ENCODE measurements at places on chromosomes 2 and 18.
A peak's percentile ranks its signal among the peaks of the same experiment; 100 is the strongest.

DNA sequence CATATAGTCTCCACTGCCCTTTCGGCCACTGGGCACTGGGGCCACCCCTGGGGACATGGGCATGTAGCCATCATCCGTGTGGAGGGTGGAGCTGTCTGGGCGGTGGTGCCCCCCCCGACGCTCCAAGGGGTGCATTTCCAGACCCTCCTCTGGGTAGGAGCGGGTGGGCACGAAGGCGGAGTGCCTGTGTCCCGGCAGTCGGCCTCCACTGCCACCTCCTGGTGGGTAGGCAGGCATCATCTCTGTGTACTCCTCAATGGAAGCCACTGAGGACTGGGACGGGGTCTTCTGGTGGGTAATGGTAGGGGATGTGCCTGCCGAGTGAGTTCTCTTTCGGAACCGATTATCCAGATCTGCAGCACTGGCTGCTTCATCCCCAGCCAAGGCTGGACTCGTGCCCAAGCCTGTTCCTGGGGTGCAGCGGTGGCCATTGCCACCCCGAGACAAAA is 2.8 kb downstream of the IRS1 start:
- DNase-seq = peak; percentile 27

- peak; percentile 8 for DNase-seq
These were observed at the start of gene CCDC178 for GRCh38 chr18:33440060-33441043. Gene CCDC178, minus strand, starts transcription at chr18:33440721. Its CDS starts 28,633 bp downstream, at chr18:33412088.

GRCh38 chr2:163011000-163011399 is 172.4 kb upstream of the KCNH7 start:
- no peak for DNase-seq

DNA sequence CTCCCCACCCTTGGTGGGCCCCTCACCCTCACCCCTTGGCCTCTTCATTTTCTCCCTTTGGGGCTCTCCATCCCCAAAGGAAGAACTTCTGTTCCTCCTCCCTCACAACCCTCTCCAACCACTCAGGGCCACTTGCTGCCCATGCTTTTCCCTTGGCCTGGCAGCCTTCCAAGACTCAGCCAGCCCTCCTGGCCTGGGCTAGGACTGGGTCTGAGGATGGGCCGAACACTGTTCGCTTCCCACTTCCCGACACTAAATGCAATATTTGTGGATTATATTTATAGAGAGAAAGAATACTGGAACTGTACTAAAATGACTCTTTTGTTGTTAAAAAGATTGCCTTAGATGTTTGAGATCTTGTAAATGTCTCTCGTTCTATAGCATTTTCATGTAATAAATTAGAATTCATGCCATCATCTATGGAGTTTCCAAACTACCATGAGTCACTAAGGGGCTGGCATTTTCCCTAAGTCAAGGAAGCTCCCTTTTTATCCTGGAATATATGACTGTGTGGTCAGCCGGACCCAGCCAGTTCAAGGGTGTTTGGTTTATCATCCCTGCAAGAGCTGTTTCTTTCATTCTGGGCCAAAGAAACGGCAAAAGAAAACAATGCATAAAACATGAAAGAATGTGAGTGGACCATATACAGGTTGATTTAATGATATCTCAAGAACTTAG is 3.8 kb downstream of the CXCR2 start:
- DNase-seq = no peak

DNA sequence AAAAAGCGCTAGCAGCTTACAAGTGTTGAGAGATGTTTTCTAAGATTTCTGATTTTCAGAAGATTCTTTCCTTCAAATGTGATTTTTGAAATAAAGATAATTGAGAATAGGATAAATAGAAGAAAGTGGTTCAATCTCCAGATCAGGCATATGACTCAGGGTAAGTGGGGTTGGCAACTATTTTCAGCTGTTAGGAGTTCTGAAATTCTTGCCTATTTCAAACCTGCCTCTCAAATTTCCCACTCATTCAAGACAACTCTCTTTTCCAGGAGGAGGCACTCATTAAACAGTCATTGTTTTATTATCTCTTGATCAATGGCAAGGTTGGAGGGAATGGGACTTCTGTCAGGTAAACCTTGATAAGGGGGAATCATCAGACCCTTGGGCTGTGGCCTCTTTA is 138.9 kb downstream of the HNMT start:
- DNase-seq = no peak
